ENCODE measurements at places on chromosomes 4 and X. TPM values are rescaled to one million over a fixed set of nuclear protein-coding genes. Genes with fewer than 3 reads are reported as not detected.
A peak's percentile ranks its signal among the peaks of the same experiment; 100 is the strongest.

FAAH2 gene
- polyA plus RNA-seq: 10.3 TPM

DGAT2L6 gene
- polyA plus RNA-seq: not detected

RENBP gene
- polyA plus RNA-seq: 21.0 TPM

ASB11 gene
- polyA plus RNA-seq: not detected

MAGEA3 gene
- not detected for polyA plus RNA-seq

F8 gene
- polyA plus RNA-seq: 18.1 TPM

FOXP3 gene
- polyA plus RNA-seq: 1.1 TPM

TEX11 gene
- polyA plus RNA-seq: 0.05 TPM

GNL3L gene
- polyA plus RNA-seq: 14.5 TPM

UGT2B17 gene
- polyA plus RNA-seq: not detected

CEP135 gene
- polyA plus RNA-seq: 13.3 TPM

TRO gene
- 98.6 TPM for polyA plus RNA-seq

ABCG2 gene
- polyA plus RNA-seq: 6.7 TPM

GRID2 gene
- polyA plus RNA-seq: 6.9 TPM

MOB1B gene
- polyA plus RNA-seq: 45.6 TPM

TRIM61 gene
- polyA plus RNA-seq: 3.2 TPM

NXF3 gene
- polyA plus RNA-seq: 0.07 TPM

SPOCK3 gene
- 17.4 TPM for polyA plus RNA-seq

MAGEA12 gene
- not detected for polyA plus RNA-seq

TRAPPC2 gene
- 13.9 TPM for polyA plus RNA-seq

BGN gene
- polyA plus RNA-seq: 230 TPM

TXK gene
- 1.4 TPM for polyA plus RNA-seq

DNA sequence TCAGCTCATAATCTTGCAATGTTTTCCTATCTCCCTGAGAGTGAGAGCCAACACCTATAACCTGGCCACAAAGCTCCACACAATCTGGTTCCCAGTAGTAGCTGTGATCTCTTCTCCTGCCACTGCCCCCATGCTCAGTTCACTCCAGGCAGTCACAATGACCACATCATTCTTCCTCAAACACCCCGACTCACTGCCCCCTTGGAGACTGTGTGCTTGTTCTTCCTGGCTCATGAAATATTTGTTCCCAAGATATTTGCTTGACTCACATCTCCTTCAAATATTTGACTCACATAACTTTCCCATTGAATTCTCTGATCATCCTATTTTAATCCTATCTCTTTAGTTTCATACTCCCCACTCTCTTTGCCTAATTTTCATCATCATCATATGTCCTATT is 173.7 kb downstream of the AREG start:
- DNase-seq: no peak

GRCh38 chr4:113674251-113674650 is 87.3 kb downstream of the CAMK2D start:
- no peak for DNase-seq

DNA sequence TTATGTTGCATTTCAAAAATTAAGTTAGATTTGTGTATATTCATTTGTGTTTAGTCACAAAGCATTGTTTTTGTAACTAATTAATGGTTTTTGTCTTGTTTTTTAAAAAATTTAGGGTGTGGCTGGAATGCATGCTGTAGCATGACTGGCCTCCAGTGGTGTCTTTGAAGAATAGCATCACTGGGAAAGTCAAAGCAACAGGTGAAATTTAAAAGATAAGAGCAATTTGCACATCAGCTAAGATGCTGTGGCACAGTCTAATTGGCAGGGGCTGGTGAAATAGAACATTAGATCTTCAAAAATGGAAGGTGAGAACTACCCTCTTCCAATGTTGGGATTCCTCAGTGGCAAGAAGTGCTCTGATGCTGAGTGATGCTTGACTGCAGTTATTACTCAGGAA is 45.3 kb downstream of the ANK2 start:
- no peak for DNase-seq

DNA sequence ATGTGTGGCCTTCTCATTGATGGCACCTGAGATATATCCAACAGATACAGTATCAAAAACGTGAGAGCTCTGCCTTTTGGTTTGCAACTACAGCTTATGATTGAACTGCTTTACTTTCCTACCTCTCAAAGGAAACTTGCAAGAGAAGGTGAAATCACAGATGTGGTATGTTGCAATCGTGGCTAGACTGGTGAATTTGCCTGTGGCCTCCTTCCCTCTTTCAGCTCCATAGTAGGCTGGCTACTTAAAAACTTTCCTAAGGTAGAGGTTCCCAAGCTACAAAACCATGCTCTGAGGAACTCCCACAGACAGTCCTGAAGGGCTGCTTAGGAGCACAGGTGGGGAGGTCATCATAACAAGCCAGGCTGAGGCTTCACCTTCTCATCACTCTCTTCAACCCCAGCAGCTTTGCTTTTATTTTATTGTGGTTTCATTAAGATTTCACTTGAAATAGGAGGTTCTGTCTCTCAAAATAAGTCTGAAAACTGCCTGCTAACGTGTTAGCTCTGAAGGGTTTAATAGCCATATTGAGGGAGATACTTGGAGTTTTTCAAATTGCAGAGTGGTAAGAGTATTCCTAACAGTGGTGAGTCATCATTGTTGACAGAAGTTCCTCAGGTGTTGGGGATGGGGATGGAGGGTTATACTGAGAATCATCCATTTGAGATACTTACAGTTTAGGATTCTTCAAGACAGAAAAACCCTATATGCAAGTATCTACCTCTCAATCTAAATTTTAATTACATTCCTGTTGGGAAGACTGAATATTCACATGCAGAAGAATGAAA is 93.5 kb upstream of the UCP1 start:
- DNase-seq: no peak

GRCh38 chrX:148530464-148531077 is 30.2 kb downstream of the AFF2 start:
- DNase-seq: no peak

DNA sequence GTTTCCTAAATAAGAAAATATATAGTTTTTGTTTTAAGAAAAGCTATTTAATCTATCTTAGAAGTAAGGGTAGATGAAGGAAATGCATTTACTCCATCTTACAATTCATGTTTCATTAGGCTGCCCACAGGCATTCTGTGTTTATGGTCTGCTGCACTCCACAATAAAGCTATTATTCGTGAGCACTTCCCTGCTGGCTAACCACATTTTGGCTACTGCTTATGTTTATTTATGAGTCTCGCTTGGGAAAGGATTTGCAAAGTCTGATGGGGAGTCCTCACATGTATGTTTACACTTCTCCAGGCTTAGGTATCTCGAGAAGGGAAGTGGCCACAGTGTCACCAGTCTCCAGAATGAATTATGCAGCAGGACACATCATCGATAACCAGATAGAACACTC is 260.8 kb upstream of the VCX start:
- no peak for DNase-seq

GRCh38 chr4:106746451-106746850 is 289.7 kb downstream of the DKK2 start:
- no peak for DNase-seq

- no peak for DNase-seq
Observed at GRCh38 chr4:65033899-65034298, 624.6 kb upstream of the TECRL start.

GRCh38 chr4:165379678-165380064 is 863 bp downstream of the CPE start:
- DNase-seq: no peak

DNA sequence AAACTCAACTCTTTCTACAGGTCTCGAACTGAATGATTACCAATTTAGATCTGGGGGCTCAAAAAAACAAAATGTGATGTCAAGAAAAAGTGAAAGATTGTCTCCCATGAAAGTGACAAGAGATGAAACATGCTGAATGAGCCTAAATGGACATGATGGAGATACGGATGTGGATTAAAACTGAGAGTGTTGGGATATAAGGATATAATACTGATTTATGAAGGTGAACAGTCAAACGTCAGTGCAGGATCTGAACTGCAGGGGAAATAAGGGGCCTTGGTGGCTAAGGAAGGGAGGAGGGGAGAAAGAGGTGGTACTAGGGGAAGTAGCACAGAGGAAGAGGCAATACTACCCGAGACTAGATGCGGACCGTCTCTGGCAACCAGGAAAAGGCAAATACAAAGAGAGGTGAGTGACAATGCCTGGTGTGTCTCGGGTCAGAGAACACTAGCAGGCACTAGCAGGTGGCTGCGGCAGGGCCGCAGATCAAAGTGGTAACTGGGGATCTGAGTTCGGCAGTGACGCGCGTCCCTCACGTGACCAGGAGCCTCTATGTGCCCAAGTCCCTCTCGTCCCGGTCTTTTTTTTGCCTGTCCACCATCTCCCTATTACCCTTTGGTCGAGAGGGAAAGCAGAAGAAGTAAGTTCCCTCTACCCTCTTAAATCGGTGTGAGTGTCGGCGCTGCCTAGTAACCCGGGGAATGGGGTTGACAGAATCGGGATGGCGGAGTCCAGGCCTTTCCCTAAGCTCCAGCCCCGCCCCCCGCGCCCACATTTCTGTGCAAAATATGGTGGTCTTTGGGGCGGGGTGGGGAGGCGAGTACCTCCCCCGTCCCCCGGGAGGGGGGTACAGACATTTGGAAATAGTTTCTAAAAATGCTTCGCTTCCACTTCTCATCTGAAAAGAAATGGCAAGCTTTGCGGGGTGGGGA is at the start of gene TCEAL1:
TCEAL1 (plus strand) TSS at position 590 of the 932 bp plus-strand sequence. CDS start 942 bp downstream, outside the sequence.
- peak; percentile 44 for DNase-seq

DNA sequence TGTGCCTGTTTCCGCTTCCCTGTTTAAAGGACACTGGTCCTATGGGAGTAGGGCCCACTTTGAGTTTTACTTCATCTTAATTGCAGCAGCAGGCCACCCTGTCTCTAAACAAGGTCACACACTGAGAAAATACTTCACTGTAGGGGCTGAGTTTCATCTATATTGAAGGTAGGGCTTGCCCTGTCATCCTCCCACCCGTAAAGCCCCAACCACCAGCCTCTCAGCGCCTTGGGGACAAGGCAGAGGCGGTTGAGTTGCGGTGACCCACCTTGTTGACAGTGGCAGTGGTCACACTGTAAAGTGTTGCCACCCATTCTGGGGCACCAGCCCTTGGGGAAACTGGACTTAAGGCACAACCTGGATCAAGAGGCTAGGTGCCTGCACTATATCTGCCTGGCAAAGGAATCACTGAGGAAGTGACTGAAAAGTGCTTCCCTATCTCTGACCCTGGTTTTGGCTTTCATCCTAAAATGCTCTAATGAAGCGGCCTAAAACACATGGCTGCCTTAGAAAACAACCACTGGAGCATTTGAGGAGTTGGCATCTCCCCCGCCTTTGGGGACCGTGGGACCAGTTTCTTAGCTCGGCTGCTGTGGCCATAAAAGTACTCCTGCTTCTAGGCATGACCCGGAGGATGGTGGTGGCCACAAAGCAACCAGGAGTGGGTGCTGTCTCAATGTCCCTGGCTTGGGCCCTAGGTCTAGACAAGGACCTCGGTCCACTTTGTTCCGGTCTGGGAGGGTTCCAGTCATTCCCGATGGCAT is 7.8 kb upstream of the WDR1 start:
- DNase-seq: no peak

DNA sequence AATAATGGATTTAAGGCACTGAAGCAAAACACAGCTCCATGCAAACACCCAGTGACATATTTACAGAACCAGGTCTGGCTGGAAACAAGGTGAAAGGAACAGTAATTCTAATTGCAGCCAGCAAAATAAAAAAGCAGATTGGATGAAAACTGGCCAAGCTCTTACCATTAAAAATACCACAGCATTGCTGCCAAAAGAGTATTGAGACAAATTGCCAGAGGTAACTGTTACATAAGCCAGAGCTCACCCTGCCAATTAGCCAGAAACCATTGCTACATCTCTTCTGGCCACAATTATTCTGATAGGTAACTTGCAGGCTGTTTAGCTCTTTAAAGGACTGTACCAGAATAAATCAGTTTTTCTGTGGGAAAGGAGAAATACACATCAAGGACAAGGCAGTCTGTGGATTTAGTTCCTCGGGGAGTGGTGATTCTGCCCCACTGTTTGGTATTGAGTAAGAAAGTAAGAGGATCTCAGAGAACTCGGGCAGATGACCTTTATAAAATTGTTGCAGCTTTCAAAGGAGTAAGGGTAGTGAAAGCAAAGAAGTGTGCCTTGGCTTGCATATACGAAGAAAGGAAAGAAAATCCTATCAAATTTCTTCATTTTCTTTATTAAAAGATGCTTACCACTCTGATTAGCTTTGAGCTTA is 369.5 kb downstream of the PPP3CA start:
- no peak for DNase-seq

GRCh38 chrX:86263526-86263925 is 115.3 kb downstream of the DACH2 start:
- DNase-seq: no peak

DNA sequence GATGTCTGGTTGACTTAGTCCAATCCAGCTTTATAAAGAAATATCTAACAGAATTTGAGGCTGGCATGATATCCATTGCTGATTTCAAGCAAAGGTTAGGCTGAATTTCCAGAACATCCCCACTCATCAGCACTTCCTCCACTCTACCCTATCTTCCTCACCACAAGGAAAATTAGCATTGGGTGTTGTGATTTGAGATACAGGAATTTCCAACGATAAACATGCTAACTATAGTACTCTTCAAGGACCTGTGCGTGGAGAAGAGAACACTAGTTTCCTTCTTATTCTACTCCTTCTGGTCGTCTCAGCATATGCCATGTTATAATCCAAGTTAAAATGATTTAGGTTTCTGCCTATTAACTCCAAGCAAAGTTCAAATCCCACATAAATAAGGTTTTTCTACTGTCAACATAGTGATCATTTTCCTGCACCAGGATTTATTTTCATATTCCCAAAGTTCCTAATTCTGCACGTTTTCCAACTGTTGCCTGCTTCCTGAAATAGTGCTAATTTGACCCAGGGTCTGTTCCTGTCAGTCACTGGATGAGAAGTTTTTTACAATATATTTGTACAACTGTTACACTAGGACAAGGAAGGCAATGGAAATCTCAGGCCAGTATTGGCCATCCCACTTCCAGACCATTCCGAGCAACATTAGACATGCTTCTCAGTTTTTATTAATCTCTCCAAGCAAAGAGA is 177.6 kb upstream of the EDNRA start:
- no peak for DNase-seq

DNA sequence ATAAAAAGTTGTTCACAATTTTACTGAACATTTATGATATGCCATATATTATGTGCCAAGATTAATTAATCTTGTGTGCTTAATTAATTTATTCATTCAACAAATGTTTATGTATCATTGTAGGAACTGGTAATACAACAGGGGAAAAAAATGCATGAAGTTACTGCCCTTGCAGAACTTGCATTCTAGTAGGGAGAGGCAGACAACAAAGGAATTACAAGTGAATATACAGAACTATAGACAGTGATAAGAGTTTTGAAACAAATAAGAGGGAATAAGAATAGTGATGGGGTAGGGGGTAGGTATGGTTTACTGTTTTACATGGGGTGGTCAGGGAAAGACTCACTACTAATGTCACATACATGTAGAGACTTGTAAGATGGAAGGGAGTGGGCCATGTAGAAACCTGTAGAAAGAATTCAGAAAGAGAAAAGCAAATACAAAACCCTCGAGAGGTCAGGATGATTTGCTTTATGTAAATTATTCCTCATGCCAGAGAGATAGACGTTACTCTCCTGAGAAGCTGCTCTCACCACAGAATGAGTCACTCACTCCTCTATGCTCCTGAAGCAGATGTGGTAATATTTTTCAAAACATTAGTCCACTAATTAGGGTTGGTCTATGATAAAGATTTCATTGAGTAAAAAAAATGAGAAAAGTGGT is 855.0 kb upstream of the GRID2 start:
- DNase-seq: no peak

Measured in right renal pelvis (tissue), 4 donors.